ENCODE measurements at places on chromosomes 5 and 9.

DNA sequence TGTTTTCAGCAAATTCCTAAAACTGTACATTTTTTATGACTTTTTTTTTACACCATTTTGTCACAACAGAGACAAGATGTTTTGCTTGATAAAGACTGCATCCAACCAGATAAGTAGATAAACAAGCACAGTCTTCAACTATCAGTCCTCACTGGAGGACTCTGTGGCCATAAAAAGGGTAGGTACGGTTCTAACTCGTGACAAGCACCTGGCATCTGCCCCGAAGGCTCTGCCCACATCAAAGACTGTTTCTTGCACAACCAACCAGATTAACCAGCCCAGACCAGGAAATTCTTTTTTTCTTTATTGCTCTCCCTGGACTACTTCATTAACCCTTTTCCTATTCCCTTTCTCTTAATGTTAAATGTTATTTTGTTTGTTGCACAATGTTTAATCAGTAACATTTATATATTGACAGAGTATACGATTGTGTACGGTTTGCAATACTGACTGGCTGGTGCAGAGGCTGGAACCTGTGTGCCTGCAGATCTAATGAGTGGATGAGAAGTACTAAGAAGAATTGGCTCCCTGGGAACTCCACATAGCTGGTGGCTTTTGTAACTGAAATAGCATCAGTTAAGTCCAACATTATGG, 74.1 kb downstream of the SERINC5 start:
- no peak for DNase-seq

GRCh38 chr5:108687595-108688200, 60.0 kb upstream of the FER start:
- no peak for DNase-seq

- DNase-seq = no peak
Observed at GRCh38 chr5:851076-851475, 290 bp upstream of the ZDHHC11 start.

GRCh38 chr5:179124273-179124852, 64.2 kb downstream of the ZNF354C start:
- no peak for DNase-seq

GRCh38 chr9:133533857-133534256, 647 bp upstream of the ADAMTSL2 start:
- DNase-seq = no peak

DNA sequence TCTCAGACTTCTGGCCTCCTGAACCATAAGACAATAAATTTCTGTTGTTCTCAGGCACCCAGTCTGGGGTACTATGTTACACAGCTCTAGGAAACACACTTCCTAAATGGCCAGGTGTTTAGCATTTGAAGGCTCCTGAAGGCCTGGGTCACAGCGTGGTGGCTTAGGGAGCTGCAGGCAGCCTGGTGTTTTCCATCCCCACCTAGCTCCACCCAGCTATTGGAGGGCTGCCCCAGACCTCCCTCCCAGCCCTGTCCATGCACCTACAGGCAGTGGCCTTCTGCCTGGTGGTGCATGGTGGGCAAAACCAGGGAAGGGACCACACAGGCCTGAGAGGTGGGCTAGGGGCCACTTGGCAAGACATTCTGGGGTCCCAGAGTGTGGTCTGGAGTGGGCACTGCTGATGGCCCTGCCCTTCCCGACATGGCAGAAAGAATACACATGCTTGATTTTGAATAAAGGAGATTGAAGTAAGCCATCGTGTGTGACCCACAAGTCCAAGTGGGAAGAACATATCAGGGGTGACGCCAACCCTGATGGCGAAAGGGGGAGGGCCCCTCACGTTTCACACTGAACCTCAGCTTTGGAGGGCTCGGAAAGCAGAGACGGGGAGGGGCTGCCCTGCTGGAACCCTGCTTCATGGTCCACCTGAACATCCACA, 1.3 kb upstream of the SUSD3 start:
- no peak for DNase-seq

- DNase-seq = no peak
Observed at GRCh38 chr9:123174079-123174478, 94.3 kb downstream of the STRBP start.

DNA sequence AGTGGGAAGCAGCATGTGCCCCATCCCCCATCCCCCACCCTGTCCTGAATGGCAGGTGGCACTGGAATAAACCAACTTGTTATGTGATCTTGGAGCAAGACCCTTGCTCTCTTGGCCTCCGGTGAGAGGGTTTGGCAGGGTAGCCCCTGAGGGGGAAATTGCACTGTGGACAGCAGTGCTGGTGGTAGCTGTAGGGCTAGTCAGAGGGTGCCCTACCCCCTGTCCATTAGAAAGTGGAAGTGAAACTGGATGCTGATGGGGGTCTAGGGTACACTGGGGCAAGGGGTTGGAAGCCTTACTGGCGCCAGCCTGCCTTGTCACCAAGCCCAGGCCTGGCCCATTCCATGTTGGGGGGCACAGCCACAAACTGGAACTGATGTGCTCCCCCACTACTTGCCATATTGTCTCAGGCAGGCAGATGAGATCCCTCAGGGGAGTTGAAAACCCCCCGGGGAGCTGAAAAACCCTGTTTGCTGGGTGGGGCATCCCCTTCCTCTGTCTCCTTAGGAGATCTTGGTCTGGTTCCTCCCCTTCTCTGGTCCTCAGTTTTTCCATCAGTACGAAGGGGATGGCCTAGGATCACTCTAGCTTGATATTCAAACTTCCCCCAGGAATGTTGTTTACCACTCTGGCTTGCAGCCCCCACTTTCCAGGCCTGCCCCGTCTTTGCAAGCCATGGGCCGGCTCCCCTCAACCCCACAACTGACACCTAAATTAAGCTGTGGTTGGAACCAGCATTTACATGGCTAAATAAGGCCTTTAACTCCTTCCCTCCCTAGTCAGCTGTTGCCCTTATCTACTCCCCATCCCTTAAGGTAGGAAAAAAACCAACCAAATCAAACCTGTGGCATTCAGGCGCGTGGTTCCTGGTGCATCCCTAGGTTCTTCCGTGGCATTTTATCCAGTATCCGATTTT, 14.4 kb upstream of the SYNPO start:
- no peak for DNase-seq

GRCh38 chr9:2023042-2023441, 7.9 kb downstream of the SMARCA2 start:
- DNase-seq = no peak

DNA sequence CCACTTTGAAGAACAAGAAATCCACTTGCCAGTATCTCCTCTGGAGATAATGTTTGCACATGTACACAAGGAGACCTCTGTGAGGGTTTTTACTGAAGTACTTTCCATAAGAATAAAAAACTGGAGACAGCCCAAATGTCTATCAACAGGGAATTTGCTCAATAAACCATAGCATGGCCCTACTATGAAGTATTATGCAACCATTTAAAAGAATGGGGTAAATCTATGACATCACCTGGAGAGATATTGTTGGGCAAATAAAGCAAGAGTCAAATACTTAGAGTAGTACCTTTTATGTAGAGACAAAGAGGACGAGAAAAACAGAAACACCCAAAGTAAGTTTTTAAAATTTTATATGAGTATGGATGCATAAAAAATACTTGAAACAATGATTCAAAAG, 23.9 kb upstream of the MVB12B start:
- no peak for DNase-seq

- no peak for DNase-seq
Observed at GRCh38 chr5:119078071-119078846, 7.4 kb downstream of the DMXL1 start.

GRCh38 chr9:117149996-117150395, 264.9 kb downstream of the ASTN2 start:
- DNase-seq = no peak

DNA sequence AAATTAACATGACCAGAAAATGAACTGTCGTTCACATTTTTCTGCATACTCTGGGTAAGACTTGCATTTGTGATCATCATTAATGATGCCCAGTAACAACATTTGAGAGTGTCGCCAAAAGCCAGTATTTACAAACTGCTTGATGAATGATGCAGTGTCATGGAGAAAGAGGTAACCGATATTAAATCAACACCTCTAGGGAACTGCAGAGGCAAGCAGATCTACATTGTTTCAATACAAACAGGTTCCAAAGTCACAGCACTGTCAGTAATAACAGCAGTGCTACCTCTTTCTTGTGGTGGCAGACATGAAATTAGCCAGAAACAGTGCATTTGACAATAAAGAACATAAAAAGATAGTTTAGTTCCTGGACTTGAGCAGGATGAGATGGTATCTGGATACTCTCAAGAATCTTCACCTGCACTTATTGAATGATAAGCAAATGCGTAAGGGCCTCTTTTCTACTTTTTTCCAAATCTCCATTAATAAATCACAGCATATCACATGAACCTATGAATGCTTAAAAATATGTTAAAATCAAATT, 456.6 kb downstream of the ARHGEF28 start:
- DNase-seq = no peak

DNA sequence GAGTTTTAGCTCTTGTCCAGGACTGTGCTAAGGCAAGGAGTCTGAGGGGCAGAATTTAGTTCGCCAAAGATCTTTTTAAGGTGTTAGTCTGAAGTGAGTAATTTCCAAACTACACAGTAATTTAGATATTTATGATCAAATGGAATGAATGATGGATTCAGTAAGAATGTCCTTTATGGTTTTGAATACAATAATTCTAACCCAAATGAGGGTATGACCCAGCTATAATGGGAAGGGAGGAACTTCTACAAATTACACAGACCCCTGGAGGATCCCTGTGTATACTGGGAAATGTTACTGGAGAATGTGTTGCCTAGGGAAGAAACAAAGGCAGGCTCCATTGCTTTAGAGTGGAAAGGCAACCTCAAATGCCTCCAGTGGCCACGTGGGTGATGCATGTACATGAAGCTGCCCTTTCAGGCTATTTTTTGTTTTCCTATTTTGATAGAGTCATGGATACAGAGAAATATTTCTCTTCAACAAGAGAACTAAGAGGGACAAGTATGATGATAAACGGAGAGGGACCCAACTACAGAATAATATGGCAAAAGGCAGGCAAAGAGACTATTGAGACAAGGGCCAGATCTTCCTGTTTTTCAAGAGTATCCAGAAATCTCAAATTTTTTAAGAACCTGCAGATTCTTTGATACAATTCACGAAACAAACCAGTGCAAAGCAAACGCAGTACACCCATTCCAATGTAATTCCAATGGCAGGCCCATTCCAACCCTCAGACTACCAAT, 25.4 kb downstream of the SLC1A3 start:
- no peak for DNase-seq

DNA sequence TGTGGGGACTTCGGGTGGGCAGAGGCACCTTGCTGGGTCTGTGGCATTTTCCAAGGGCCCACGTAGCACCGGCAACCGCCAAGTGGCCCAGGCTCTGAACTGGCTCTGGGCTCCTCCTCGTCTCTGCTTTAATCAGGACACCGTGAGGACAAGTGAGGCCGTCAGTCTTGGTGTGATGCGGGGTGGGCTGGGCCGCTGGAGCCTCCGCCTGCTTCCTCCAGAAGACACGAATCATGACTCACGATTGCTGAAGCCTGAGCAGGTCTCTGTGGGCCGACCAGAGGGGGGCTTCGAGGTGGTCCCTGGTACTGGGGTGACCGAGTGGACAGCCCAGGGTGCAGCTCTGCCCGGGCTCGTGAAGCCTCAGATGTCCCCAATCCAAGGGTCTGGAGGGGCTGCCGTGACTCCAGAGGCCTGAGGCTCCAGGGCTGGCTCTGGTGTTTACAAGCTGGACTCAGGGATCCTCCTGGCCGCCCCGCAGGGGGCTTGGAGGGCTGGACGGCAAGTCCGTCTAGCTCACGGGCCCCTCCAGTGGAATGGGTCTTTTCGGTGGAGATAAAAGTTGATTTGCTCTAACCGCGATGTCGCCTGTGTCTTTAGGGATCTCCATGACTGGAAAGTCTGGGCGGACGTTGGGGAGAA, 5.8 kb downstream of the DPP7 start:
- DNase-seq = no peak

- DNase-seq = no peak
Observed at GRCh38 chr9:71285191-71285656, 163.8 kb upstream of the TRPM3 start.

- DNase-seq = no peak
Observed at GRCh38 chr5:91687430-91687829, 304.3 kb upstream of the ARRDC3 start.

- DNase-seq = no peak
Observed at GRCh38 chr9:34884747-34885189, 73.3 kb upstream of the PHF24 start.

GRCh38 chr5:75510836-75511434, 494 bp downstream of the CERT1 start:
- no peak for DNase-seq

GRCh38 chr5:206927-207536, 10.9 kb downstream of the CCDC127 start:
- DNase-seq = no peak

DNA sequence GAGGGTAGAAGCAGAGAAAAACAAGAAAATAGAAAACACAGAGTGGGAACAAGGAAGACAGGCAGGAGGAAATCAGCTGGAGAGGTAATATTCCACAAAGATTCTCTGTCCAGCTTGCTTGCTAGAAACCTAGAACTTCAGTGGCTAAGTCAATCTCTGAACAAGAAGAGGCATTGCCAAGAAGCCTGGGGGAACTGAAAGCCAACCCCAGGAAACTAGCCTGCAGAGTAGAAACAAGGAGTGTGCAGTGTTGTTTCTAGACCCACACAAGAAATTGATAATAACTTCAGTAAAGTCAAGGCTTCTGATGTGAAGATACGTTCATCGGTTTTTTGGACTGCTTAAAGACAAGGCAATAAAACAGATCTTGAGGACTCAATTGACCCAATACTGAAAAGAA, 234.5 kb upstream of the MAP3K1 start:
- no peak for DNase-seq

GRCh38 chr9:102796244-102796643, 198.9 kb upstream of the CYLC2 start:
- DNase-seq = no peak

DNA sequence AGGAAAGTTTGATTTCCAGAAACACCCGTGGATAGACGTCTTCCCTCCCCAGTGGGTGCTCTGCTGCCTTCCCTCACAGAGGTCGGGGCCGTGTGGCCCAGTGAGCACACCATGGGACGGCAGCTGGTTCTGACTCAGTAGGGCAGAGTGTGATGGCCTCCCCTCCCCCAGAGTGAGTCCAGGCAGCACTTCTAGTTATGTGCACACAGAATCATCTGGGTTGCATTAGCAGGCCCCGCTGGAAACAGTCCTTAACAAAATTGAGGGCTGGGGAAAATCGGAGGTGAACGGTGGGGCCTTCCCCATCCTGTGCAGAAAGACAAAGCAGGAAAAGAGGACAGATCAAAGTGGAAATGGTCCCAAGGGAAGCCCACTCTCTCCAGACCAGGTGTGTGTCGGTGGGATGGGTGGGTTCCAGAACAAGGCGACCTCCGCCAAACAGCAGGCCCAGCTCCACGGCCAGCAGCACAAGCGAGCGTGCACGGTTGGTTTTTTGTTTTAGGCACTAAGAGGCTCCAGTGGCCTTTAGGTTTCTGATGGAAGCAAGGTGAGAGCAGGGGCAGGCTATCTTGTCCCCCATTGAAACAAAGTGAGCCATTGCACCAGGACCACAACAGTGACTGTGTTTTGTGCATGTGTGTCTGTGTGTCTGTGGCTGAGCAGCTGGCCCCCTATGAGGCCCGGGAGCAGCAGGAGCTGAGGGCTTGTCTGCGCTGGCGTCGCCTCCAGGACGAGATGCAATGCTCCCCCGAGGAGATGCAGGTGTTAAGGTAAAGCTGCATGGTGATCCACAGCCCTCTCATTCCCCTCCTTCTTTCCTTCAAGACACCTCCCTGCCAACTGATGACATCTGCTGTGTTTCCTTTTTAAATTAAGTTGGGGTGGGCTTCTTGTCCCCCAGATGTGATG, 201.5 kb downstream of the AOPEP start:
- DNase-seq = no peak

GRCh38 chr5:132313366-132313765, 19.2 kb downstream of the SLC22A4 start:
- DNase-seq = no peak

- DNase-seq = no peak
Observed at GRCh38 chr9:78406146-78406545, 109.2 kb downstream of the PSAT1 start.

Data from activated T-cell treated with anti-CD3 and anti-CD28 coated beads, Interleukin-2, amount 50 U/mL, for 1 hour (primary cell).